ENCODE measurements at places on chromosomes 2 and 18.

DNA sequence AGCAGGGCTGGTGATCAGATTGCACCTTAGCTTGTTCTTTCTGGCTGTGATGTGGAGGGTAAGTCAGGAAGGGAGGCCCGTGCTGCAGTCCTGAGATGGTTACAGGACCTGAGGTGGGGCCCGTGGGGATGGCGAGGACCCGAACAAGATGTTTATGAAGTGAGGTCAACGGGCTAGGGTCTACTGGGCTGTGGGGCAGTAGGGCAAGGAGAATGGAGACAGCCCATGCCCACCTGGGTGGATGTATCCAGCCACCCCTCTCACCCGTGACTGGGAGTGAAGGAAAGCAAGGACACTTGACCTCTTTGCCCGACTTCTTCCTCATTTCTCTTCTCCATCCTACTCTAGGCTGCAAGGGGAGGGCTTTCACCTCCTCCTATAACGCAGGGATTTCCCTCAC lies 18.0 kb downstream of the PTMA start:
- no peak for DNase-seq

DNA sequence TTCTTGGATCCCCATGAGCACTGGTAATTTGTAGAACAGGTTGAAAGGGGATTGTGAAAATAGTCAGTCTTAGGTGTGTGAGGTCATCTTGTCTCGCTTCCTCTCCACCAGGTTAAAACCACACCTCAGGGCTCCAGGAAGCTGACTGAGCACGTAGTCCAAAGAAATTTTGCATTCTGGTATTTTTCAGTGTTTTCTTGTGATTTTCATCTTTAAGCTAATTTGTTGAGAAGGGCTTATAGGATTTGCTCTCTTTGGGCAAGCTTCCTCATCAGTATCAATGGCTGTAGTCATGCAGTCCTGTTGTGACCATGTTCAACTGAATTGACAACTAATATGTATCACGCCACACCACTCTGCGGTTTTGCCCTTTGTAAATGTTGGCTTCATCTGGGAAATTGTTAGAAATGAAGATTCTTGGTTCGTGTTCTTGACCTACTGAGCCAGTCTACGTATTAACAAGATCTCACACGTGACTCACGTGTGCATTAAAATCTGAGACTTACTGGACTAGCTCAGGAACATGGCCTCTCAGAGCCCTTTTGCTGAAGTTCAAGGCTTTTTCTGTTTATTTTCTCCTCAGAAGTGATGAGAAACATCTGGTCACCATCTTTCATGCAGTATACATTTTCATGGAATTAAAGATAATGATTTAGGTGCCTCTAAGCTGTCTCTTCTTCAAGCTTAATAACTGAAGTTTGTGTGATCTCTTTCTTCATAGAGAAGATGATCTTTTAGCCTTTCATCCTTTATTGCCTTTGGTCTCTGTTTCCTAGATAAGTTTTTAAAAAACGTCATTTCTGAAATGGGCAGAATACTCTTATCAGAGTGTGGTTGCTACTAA lies 32.8 kb downstream of the FMNL2 start:
- no peak for DNase-seq

GRCh38 chr2:235793163-235793752 lies 299.4 kb downstream of the AGAP1 start:
- DNase-seq = no peak

- no peak for DNase-seq
Measured at GRCh38 chr2:15835991-15836688, 104.2 kb upstream of the MYCN start.

DNA sequence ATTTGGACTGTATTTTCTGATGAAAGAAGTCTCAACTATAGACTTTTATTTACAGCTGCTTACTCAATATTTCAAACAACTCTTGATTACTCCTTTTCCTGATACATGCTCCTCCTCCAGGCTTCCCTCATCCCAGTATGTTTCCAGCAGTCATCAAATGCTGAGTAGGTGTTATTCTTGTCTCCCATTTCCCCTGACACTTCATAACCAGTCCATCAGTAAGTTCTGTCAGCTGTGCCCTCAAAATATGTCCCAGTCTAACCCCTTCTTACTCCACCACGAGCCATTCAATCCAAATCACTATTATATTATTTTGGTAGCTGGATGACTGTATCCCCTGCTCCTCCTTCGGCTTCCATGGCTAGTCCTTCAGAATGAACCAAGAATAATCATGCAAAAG lies 189.1 kb upstream of the DTNA start:
- no peak for DNase-seq

- DNase-seq = no peak
Measured at GRCh38 chr2:26561918-26562810, 79.0 kb downstream of the CIB4 start.

DNA sequence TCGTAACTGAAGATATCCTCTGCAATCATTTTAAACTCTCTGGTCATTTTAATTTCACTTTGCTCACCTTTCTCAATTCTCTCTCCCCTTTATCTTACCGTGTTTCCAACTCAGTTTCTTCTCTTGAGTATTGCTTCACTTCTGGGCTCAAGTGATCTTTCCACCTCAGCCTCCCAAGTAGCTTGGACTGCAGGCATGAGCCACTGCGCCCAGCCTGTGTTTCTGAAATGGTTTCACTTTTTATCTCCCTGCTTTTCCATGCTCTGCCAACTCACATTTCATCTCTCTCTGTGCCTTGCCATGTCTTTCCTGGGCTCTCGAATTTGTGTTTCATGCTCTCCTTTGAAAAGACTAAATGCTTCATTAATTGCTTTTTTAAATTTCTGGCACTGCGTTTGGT lies 30.5 kb upstream of the TMEM131 start:
- DNase-seq = no peak

- DNase-seq = no peak
Measured at GRCh38 chr2:6864231-6864754, 1.4 kb downstream of the CMPK2 start.

GRCh38 chr2:68342470-68342869 lies 22.6 kb upstream of the PLEK start:
- DNase-seq = no peak

GRCh38 chr2:3626118-3626811 lies 31.4 kb downstream of the COLEC11 start:
- DNase-seq = no peak

GRCh38 chr2:12515871-12516270 lies 200.9 kb upstream of the TRIB2 start:
- no peak for DNase-seq

DNA sequence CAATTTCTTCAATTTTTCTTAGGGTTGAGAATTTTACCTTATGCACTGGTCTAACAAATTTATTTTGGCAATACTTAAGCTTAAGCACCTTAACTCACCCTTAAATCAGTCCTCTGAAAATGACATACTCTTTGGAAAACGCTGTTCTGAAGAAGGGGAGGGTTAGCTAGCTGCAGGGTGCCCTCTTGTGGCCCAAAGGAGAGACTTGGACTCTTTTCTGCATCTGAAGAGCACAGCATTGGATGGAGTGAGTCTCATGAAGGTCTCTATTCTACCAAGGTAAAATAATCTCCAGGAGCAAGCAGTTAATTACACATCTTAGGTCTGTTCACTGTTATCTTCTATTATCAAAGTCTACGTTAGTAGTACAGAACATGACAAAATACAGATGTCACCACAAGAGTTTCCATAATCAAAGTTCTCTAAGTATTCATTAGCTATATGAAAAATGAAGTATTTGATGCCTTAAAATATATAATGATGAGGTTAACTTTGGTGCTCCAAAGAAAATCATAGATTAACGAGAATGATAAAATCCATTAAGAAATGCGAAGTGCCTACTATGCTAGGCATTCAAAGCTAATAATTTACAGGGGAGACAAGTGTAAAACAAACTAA lies 24.4 kb downstream of the PUM2 start:
- DNase-seq = peak; percentile 24

DNA sequence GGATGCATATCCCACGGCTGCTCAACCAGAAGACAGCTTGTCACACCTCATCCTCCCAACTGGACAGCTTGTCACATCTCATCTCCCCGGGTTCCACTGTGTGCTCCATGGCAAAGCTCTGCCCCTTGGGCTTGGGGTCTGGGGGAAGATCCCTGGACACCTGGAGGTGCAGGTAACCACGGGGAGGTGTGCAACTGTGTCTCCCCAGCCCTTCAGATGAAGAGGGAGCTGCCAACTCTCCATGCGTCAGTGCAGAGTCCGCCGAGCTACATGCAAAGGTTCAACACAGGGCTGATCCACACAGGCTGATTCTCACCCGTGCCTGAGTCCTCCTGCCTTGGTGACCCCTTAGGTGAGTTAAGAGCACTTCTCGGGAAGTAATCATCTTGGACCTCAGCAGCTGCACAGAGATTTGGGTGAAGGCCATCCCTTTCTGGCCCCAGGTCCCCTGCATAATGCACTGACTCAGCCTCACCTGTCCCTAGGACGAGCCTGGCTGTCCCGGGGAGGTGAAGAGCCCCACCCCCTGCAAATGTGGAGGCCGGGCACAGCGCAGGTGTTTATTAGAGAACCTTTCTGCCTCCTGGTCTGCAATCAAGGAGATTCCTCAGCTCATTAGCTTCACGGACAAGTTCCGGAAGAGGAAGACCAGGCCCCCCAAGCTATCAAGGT lies 157.9 kb downstream of the PXDN start:
- DNase-seq = no peak

DNA sequence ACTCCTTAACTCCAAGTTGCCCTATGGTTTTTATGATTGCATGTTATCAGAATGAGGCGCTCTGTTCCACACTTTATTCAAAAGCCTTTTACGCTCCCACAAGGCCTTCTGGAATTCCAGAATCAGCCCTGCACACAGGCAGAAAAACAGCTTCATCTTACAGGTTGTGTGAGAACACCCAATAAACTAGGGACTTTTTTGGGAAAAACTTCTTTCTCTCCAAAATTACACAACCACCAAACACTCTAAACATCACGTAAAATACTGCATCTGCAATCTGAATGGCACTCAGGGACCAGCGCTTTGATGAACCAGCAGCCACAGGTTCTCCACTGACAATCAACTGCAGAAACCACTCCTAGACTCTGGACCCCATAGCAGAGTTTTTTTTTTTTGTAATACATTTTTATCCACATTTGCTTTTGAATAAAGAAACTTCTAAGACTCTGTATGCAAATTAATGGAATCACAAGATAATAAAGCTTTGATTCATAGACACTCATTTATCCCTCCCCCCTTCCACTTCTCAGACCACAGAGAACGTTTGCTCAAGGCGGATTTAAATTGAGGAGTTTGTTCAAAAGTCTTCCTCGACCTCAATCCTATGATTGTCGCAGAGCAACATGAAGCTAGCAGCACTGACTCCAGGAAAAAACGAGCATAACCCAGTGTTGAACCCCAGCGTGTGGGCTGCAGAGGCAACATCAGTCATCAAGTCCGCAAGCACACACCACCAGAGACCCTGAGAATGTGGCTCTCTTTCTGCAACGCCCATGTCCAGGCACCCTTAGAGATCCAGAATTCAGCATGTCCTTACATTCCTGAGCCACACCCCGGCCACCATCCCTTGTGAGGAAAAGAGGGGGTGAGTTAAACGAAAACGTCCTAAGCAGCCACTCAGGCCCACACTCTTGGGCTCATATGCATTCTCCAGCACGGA lies 116.5 kb downstream of the MBP start:
- DNase-seq = no peak

DNA sequence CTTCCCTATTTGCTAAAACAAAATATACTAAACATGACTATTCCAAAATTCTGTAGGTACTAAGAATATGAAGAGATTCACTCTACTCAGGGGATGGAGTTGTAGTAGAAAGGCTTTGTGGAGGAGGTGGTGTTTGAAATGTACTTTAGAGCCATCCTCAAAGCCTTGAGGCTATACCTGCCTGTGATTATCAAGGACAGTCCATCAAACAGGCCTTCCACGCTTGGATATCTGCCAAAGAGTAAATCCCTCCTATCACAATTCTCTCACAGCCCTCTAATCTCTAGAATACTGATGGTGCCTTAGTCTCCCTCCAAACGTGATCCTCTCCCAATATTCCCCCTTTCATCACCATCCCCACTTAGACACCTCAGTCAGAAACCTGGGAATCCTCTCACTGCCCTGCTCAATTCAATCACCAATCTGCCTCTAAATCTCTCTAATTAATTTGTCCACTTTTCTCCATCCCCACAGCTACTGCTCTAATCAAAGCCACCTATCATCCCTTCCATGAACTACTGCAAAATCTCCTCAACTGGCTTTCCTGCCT lies 13.1 kb downstream of the SOS1 start:
- no peak for DNase-seq

DNA sequence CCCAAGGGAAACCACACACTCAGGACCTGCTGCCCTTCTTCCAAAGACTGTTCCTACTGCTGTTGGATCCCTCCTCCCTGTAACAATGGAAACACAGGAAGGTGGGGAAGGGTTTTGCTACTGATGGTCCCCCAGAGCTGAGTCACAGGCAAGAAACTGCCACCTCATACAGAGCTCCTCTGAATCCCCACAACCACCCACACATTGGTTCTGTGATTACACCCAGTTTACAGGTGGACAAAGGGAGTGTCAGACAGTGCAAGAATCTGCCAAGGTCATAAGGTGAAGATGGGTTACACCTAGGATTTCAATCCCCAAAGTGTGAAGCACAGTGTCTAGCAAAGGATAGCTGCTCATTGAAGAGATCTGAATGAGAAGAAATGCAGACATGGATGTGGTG lies 141.7 kb upstream of the LMAN1 start:
- DNase-seq = no peak

- DNase-seq = no peak
Measured at GRCh38 chr2:235960716-235961640, 207.2 kb downstream of the GBX2 start.

GRCh38 chr2:191170773-191171172 lies 20.0 kb upstream of the STAT4 start:
- DNase-seq = no peak

- DNase-seq = no peak
Measured at GRCh38 chr2:75406131-75406581, 154.6 kb downstream of the EVA1A start.

DNA sequence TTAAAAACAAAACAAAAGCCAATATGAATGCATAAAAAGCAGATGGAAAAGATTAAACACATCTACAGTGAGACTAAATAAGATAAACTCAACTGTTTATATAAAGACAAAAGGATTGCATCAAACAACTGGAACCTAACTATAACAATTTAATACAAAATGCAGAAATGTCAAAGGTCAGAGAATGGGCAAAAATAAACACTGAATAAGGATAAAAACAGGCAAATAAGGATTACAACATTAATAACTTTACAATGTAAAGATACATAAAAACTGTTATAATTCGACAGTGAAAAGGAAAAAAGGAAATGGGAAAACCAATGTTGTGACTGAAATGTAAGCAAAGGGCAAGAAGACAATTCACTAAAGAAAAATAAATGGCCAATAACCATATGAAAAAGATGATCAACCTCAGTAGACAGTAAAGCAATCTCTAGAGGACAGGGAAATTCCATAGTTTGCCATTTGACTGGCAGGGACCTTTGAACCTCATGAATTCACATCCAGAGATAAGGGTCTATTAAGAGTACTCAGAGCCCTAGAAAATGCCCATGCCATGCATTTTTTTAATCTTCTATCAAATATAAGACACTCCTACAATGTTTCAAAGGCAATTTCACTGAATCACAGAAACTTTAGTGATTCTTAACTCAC lies 83.7 kb downstream of the TMEM131 start:
- no peak for DNase-seq

DNA sequence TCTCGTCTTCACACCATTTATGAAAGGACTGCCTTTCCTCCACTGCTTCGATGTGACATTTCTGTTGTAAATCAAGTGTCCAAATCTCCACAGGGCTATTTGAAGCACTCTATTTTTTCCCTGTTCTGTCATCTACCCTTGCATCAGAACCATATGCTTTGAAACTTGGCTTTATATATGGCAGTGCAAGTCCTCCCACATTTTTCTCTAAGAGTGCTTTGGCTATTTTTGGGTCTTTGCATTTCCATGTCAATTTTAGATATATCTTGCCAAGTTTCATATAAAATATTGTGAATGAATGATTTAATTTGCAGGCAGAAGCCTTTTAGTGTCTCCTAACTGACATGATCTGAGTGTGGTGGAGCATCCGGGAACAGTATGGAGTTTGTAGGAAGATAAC lies 37.8 kb upstream of the CBLN2 start:
- DNase-seq = no peak
